Activated CD4-positive, alpha-beta T cell treated with anti-CD3 and anti-CD28 coated beads for 36 hours (primary cell): ENCODE measurements at places on chromosomes 1 and 21.

DNA sequence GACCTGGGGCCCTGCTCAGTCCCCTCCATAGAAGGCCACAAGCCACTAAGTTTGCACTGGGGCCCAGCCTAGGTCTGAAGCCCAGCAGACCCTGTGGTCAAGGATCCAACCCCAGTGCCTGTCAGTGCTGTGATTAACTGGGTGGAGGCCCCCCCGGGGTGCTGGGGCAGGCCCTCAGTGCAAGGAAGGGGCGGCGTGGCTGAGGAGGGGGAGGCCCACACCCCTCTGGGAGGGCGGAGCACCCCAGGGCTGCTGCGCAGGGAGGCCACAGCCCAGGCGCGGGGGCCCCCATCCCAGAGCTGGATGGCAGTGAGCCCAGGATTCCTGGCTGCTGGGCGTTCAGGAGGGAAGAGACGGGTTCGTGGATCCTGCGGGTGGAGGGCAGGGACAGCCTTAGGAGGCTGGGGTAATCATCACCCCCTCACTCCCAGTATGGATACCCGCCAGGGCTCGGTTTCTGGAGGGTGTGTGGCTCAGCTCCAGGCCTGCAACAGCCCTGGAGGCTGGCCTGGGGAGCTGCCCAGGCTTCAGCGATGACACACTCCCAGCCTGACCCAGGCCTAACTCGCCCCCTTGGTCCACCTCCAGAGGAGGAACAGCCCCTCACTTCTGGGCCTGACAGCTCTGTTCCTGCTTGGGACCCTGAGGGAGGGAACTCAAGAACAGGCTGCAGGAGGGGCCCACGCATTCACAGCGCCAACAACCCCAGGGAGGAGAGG, 890 bp downstream of the GJC2 start:
- peak; percentile 8 for DNase-seq

- no peak for DNase-seq
These were observed 183.5 kb upstream of the HMGB4 start for GRCh38 chr1:33680281-33680840.

GRCh38 chr21:45871616-45872236, 109.8 kb upstream of the COL6A1 start:
- no peak for DNase-seq

- DNase-seq: no peak
These were observed 8.5 kb upstream of the BSND start for GRCh38 chr1:54989968-54990810.

- no peak for DNase-seq
These were observed 479.2 kb upstream of the LRRC7 start for GRCh38 chr1:69088571-69088970.

- DNase-seq: no peak
These were observed 31.3 kb downstream of the CCN1 start for GRCh38 chr1:85611856-85612255.

DNA sequence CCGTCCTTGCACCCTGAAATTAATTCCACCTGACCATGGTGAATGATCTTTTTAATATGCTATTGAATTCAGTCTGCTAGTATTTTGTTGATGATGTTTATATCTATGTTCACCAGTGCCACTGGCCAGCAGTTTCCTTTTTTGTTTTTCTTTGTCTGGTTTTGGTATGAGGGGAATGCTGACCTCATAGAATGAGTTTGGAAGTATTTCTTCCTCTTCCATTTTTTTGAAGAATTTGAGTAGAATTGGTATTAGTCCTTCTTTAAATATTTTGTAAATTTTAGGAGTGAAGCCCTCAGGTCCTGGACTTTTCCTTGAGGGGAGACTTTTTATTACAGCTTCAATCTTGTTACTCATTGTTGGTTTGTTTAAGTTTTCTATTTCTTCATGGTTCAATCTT, 231.6 kb downstream of the MRPL39 start:
- DNase-seq: no peak

DNA sequence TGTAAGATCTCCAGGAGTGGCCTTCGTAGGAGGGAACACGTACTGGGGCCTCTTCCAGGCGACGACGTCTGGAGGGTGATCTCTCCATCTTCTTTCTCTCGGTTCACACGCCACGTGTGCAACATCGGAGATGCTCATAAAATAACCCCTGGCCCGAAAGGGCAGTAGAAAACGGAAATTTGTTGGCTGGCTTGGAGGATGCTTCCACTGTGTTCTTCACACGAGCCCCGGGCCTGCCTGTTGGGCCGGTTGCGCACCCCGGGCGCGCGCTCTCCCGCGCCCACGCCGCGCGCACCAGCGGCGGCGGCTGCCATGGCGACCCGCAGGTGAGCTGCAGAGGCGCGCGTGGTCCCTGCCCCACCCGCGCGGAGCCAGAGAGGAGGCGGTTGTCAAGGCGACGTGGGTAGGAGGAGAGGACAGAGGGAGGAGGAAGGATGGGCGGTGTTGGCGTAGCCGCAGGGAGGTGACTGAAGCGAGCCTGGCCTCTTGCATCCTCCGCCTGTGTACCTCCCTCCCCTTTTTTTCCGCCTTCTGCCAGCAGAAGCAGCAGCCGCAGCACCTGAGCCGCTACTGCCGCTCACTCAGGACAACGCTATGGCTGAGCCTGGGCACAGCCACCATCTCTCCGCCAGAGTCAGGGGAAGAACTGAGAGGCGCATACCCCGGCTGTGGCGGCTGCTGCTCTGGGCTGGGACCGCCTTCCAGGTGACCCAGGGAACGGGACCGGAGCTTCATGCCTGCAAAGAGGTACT, at the start of gene ELAPOR1:
ELAPOR1 (plus strand) TSS at position 526 of the 752 bp plus-strand sequence; CDS start at position 595, 69 bp downstream.
- peak; percentile 89 for DNase-seq

GRCh38 chr1:224707843-224708725, 92.0 kb downstream of the CNIH3 start:
- DNase-seq: no peak

DNA sequence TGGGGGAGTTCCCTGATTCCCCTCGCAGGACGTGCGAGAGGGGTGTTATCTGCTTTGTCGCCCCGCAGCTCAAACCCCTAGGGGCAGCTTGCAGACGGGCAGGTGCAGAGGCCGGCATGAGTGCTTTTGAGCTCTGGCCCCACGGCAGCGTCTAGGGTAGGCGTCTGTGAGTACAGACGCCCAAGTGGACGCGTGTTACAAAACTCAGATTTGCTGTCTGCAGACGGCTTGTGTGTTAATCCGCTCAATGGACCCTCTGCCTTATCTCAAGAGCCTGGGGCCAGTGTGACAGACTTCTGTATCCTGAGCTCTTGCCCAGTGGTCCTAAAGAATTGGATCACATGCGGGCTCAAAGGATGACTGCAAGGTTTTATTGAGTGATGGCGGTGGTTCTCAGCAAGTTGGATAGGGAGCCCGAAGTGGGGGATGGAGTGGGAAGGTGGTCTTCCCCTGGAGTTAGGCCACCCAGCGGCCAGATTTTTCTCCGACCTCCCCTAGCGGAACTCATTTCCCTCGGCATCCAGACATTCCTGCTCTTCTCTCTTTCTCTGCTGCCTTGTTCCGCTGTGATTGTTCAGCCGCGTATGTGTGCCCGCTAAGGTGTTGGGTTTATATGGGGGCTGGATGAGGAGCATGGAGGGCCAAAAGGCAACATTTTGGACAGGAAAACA, 9.4 kb downstream of the CFHR4 start:
- no peak for DNase-seq
